HFFc6 (cell line): ENCODE measurements at places on chromosomes 2 and 18.
A peak's percentile ranks its signal among the peaks of the same experiment; 100 is the strongest.

DNA sequence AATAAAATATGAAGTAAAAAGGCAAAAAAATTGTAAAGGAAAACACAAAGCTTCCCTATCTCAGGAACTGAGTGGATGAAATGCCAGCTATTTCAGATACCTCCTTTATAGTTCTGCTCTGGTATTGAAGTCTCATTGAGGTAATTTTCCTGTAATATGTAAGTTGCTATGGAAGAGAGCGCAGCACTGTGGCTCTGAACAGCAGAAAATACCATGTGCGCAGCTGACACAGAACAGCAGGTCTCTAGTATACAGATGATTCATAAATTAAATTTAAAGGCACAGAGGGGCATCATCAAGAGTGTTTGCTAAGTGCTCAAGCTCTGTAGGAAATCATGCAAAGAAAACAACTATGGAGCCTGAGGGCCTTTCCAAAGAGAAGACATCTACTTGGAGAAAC is 315.3 kb upstream of the CDH7 start:
- DNase-seq, result no peak

GRCh38 chr2:150135223-150135883 is 352.1 kb downstream of the RND3 start:
- DNase-seq, result no peak

- no peak for DNase-seq
These were observed 117.1 kb upstream of the SP5 start for GRCh38 chr2:170598067-170598395.

DNA sequence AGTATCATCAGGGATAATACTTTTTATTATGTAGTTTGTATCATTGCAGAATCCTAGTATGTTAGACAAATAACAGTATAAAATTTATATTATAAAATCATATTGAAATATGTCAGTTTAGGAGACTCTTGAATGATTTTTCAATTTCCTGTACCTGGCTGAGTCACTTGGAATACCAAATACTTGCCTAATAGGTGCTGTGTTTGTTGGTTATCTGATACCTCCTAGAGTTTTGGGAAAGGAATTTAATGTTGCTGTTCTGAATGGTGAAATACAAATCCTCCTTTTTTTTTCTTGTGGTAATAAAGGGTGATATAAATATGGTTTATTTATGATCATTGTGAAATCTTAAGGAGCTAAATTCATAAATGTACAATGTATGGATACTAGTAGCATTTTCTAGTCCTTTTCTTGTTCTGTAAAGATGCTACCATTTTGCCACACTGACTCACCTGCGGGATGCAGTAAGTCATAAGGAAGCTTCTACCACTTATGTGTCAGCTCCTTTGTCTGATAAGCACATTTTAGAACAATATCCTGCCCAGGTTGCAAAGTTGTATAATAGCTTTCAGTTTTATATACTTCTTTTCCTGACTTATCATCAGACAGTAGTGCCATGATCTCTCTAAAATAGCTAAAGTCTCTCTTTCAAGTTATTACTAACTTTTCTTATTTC is 465.5 kb downstream of the XIRP2 start:
- DNase-seq, result no peak

DNA sequence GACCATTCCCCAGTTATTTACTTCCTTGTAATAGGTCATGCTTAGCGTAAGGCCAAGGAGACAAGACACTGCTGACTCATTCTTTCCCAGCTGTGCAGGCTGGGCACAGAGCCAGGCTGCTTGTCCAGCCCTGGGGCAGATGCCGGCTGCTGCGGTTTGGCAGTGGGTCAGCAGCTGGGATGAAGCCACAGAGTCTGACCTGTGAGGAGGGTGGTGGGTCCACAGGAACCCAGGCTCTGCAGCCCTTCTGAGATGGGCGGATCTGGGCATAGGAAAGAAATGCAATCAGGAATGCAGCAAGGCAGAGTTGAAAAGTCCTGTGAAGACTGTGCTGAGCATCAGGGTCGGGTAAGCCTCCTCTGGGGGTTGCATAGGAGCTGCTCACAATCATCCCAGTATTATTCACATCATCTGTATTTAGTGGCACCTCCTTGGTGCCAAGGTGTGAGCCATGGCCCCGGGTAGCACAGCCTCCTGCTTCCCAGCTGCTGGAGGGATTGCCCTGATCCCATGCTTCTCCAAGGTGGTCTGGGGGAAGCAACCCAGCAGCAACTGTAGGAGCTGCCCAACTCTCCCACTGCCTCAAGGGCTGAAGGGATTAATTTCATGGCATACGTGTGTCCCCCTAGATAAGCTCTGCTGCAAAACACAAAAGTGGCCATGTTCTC is 139.0 kb downstream of the DDX1 start:
- DNase-seq, result peak; percentile 90

DNA sequence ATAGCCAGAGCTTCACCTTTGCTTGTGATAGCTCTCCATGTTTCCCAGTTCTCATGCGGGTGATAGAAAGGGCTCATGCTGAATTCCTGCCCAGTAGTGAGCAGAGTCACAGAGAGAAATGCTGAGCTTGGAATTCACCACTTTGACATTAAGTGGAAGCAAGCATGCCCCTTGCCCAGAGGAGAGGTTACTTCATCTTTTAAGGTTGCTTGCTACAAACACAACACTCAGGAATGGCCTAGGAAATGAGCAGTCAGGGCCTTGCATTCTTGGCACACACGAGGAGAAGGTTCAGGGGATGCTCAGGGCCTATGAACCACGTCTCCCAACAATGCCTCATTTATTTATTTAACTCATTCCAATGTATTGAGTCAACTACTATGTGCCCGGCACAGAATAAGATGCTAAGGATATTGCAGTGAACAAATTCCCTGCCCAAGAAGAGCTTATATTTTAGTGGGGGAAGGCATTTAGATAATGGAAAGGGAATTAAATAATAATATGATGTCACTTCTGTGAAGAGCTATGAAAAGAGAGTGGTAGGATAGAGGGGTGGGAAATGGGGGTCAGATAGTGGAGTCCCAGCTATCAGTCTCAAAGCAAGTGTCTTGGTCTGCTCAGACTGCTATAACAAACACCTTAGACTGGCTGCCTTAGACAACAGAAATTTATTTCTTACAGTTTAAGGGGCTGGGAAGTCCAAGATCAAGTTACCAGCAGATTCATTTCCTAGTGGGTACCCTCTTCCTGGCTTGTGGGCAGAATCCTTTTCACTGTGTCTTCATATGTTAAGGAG is 42.1 kb downstream of the DDX18 start:
- DNase-seq, result peak; percentile 96

- DNase-seq, result no peak
These were observed 118.7 kb upstream of the MSTN start for GRCh38 chr2:190181123-190181669.

DNA sequence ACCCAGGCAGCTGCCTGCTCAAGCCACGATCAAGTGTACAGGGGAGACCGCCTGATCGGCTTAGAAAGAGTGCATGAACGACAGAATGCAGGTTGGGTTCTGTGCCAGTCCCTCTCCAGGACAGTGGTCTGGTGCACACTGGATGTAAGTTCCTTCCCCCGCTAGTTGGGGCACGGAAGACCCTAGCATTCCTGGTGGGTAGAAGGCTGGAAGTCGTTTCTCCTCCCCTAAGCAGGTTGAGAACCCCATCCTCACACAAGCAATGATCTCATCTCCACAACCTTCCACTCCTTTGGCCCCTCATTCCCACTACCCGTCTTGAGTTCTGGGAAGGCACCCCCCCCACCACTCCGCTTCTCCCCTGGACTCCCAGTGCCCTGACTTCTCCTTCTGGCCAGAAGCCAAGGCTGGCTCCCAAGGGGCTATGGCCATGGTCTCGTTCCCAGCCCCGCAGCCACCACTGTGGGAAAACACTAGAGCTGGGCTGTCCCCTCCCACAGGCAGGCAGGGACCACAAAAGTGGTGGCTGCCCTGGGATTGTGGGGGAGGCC is 1.4 kb upstream of the ANKRD39 start:
- no peak for DNase-seq

DNA sequence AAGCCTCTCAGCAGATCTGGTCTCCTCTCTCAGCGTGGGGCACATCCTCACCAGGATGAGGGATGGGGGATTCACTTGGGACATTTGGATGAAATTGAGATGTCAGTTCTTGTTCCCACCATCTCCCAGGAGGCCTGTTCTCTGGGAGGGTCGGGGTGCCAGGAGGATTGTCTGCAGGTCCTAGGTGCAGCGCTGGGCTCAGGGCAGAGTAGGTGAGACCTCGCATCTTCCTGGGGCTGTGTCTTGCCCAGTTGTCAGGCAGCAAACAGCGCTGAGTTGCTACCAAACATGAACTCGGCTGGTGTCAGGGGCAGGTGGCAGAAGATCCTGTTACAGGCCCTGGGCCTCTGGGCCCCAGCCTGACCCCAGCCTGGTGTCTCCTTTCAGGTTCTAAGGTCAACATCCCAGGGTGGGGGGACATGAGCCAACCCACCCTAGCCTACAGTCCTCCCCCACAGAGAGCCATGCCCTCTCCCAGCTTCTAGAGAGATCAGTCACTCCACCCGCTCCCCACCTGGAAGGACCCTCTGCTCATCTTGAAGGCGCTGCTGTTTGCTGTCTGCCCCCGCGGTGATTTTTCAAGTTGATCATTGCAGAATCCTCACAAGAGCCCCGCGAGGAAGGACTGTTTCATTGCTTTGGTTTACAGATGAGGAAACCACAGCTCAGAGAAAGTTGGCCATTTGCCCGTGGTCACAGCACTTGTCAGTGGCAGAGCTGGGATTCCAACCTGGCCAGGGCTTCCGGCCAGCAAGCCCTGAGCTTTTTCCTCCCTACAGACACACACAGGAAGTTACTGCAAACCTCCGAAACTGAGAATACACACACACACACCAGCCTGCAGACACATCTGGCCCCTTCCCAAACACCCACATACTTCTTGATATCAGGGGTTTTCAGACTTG is 83.9 kb downstream of the STPG4 start:
- peak; percentile 83 for DNase-seq

DNA sequence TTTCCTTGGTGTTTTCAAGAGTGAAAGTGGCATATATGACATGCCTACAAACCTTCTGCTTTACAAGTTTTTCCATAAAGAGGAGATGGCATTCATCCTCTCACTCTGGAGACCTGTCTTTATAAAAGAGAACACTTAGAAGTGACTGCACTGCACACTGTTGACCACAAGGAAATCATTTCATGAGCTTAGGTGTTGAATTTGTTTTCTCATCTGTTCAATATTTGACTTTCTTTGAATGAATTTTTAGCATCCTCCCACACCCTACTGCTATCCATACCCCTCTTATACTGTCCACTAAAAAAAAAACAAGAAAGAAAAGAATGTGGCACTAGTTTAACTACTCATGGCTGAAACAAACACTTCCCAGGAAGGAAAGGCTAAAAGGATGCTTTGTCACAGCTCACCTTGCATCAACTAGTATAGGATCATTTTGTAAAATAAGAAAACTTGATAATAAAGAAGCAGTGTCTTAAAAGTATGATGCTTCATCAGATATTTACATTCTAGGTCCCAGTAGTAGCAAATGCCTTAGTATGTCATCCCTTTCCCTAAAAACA is 83.0 kb downstream of the ACVR1 start:
- no peak for DNase-seq

- no peak for DNase-seq
These were observed 790.9 kb downstream of the CPS1 start for GRCh38 chr2:211347328-211347727.

DNA sequence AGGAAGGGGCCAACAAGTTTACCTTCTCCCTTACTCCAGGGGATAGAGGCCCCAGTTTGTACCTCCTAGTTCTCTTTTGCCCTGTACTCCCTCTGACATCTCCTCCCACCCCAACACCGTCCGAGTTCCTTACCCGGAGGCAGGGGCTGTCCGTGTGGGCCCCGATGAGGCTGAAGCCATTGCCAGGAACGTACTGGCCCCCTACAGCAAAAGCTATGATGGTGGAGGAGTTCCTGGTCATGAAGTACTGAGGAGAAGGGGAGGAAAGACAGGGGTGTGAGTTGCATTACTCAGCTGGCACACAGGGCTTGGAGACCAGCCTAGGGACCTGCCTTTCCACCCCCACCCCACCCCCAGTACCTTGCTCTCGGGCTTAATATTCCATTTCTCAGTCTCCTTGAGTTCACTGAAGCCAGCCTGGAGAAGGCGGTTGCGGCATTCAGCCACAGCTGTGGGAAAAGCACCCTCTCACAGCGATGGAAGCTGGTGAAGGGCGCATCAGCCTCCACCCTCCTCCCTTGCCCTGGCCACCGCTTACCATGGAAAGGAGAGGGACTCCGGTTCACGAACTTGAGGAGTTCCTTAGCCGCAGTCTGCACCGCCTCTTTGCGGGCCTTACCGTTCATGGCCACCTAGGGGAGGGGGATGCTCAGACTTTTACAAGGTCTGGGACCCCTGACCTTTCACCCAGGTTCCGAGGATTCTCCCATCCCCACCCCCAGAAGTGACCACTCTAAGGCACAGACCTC is 1.0 kb downstream of the DNPEP start:
- DNase-seq, result no peak
